ENCODE measurements at places on chromosomes 2 and 18.

DNA sequence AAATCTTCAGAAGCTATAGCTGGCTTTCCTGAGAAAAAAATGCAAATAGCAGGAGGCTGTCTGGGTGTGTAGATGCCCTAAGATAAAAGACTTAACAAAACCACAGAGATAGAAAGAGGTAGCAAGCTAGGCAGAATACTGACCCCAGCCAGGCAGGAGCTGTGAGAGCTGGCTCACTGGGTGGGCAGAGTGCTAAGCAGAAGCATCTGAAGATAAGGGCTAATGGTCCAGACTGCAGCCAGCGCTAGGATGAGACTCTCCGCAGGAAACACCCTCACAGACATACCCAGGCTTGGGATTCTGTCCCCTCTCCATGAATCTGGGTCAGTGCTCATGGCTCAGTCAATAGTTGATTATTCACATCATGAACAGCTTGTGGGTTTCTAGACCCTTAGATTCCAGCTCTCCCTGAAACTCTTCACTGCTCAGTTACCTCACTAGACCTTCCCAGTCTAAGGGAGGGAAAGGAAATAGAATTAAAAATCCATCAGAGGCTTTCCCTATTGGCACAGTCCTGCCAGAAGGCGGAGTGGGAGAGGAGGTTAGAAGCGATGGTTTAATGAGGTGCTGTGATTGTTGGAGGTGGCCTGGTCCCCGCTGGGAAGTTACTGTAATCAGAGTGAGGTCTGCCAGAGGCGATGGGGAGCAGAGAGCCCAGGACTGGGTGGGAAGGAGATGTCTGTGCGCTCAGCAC, 21.4 kb upstream of the CCBE1 start:
- DNase-seq = peak; percentile 31

DNA sequence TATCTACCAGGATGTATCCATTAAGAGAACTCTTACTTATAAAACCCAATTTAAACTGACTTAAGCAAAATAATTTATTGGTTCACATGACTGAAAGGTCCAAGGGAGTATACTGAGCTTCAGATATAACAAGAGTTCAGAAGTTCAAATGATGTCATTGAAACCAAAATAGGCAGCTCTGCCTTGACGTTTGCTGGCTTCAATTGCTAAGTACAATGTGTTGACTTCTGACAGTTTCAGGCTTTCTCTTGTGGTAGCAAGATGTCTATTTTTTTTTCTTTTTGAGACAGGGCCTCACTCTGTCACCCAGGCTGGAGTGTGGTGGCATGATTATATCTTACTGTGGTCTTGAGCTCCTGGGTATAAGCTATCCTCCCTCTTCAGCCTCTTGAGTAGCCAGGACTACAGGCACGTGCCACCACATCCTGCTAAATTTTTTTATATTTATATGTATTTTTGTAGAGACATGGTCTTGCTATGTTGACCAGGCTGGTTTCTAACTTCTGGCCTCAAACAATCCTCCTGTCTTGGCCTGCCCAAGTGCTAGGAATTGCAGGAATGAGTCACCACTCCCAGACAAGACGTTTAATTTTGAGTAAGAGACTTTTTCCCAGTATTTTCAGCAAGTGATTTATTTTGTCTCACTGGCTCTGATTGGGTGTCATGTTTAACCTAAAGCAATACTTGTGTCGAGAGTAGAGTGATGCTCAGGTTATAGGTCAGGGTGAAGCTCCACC, 184.8 kb downstream of the NR4A2 start:
- DNase-seq = no peak

GRCh38 chr2:65292461-65293011, 64.9 kb downstream of the ACTR2 start:
- DNase-seq = no peak

DNA sequence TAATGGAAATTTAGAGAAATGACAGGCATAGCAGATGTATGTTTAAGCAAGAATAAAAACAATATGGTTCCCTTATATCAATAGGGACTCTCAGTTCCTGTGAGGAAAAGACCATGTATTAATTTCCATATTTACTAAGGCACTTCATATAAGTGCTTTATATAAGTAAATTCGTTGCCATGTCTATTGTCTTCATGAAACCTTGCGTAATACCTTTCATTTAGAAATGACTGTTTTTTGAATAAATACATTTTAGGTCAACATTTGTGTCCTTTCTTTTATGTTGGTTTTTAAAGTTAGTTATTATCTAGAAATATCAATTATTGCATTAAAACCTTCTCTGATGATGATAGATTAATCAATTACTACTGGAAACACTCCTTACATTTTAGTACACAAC, 83.3 kb downstream of the KCNS3 start:
- DNase-seq = no peak

DNA sequence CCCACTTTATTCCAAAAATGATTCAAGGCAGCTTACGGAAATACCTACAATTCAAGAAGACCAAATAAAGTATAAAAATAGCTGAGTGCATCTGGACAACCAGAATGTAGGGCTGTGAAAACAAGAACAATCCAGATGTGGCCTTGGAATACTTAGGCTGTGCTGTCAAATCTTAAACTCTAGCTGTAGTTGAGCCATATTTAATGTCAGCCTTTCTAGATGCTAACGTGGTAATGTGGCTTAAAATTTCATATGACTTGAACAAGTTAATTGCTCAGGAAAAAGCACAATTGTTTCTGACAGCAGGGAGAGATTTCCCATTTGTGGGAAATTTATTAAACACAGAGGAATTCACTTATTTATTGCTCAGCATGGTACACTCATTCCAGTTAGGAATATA, 14.6 kb upstream of the NAPG start:
- no peak for DNase-seq

DNA sequence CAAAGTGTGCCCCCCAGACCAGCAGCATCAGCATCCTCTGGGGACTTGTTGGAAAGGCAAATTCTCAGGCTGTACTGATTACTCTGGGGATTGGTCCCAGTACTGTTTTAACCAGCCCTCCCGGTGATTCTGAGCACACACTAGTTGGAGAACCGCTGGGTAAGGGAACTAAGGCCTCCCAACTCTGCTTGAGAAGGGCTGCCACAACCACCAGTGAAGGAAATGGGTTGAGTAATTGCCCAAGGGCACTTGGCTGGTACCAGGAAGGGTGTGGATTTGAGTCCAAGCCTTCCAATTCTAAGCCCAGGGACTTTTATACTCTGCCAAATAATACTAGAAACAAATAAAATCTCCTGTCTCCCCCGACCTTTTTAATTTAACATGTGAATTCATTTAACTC, 219.9 kb downstream of the SETBP1 start:
- no peak for DNase-seq

GRCh38 chr2:143513081-143513480, 383.9 kb downstream of the ARHGAP15 start:
- DNase-seq = peak; percentile 76

- peak; percentile 43 for DNase-seq
These were observed 17.2 kb downstream of the IFIH1 start for GRCh38 chr2:162301151-162301804.
